Retinal pigment epithelial cell (primary cell): ENCODE measurements at places on chromosomes 13 and 19.

DNA sequence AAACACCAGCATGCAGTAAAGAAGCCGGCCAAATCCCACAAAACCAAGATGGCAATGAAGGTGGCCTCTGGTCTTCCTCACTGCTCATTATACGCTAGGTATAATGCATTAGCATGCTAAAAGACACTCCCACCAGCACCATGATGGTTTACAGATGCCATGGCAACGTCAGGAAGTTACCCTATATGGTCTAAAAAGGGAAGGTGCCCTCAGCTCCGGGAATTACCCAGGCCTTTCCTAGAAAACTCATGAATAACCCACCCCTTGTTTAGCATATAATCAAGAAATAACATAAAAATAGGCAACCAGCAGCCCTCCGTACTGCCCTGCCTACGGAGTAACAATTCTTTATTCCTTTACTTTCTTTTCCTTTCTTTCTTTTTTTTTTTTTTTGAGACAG lies 21.1 kb upstream of the PLEKHF1 start:
- DNase-seq: no peak

- no peak for DNase-seq
These were observed 314.2 kb downstream of the OLFM4 start for GRCh38 chr13:53342623-53343360.

GRCh38 chr13:28166257-28166656 lies 27.9 kb downstream of the PAN3 start:
- no peak for DNase-seq

DNA sequence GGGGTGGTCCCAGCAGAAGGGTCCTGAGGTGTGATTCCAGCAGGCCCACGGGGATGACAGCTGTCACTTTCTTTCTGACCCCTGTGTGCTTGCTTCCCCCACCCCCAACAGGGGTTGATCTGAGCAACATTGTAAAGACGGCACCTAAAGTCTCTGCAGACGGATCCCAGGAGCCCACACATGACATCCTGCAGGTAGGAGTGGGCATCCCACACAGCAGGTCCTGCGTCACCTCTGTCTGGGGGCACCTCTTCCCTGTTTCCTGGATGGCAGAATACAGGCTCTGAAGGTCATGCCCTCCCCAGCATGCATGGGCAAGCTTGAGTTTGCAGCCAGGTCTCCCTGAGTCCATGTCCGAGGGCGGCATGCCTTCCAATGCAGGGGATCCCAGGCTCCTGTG lies 10.5 kb downstream of the ARMC6 start:
- DNase-seq: no peak

- DNase-seq: no peak
These were observed 22.8 kb downstream of the PLIN4 start for GRCh38 chr19:4495471-4495870.

DNA sequence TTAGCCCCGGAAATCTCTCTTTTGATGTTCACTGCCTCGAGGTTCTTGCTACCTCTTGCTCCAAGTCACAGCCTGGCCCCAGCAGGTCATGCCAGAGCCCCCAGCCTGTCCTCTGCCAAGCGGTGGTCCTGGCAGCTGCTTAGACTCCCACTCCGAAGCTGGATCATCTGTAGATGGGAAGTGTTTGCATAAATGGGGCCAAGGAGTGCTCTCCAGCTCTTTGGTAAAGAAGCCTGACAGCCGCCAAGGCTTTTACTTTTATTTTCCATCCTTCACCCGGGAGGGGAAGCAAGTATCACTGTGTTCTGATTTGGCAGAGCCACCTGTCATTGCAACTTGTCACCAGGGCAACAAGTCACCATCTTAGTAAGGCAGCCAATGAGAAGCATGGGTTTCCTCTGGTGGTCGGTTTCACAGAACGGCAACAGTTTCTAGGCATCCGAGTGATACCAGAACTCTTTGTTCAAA lies 10.6 kb upstream of the RETN start:
- no peak for DNase-seq

DNA sequence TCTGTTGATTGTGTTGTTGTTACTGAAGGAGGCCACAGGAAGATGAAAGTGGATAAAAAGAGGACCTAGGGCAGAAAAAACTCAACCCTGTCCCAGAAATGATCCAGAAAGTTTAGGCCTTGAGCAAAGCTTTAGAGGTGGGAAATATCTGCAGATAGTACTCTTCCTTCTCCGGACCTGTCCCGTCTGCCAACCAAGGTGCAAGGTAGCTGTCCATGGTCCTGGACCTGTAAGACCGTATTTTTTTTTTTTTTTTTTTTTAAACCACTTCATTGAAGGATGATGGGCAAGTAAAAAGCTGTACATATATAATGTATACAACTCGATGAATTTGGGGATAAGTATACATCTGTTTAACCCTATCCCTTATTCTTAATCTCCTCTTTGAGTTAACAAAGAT lies 225.9 kb downstream of the OLFM4 start:
- DNase-seq: no peak

DNA sequence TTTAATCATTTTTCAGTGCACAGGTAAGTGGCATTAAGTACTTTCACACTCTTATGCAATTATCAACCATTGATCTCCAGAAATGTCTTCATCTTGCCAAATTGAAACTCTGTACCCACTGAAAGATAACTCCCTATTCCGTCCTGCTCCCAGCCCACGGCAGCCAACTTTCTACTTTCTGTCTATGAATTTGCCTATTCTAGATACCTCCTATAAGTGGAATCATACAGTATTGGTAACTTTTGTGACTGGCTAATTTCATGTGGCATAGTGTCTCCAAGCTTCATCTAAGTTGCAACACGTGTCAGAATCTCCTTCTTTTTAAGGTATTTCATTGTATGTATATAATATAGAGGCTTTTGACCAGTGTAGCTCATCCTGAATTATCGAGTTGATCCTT lies 5.7 kb upstream of the CEACAM18 start:
- DNase-seq: no peak

DNA sequence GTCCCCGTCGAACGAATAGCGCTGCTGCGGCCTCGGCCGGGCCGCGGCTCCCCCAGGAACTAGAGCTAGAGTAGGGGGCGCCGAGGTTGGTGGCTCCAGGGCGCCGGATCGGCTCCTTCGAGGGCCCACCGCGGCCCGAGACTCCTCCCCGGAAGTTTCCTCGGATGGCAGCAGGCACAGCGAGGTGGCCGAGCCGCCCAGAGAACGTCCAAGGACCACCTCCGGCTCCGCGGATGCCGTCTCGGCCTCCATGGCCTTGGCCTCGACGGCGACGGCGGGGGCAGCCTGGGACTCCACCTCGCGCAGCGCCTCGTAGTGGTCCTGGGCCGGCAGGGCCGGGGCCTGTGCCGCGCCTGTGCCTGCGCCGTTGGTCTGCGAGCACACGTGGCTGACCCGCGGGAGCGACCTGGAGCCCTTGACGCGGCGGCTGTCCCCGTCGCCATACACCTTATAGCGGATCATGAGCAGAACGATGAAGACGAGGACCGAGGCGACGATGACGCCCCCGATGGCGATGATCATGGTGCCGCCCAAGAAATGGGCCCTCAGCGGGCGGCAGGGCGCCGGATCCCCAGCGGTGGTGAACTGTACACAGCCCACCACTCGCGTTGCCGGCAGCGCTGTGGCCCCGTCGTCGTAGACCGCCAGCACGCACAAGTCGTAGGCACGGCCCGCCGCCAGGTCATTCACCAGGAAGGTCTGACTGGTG lies 11.8 kb downstream of the IFNL1 start:
- DNase-seq: no peak

- no peak for DNase-seq
These were observed 22.0 kb downstream of the POSTN start for GRCh38 chr13:37576601-37577000.

DNA sequence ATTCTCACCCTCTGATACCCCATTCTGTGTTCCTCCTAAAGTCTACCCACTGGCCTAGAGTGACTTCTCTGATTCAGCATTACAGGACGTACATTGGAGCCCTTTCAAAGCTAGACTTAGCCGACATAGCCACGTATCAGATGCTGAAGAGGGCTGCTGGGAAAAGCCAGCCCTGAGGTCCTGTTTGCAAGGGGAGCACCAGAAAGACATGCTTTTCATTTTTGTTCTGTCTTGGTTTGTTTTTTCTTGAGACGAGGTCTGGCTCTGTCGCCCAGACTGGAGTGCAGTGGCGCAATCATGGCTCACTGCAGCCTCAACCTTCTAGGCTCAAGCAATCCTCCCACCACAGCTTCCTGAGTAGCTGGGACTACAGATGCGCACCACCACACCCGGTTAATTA lies 6.3 kb upstream of the ZSWIM4 start:
- DNase-seq: no peak

DNA sequence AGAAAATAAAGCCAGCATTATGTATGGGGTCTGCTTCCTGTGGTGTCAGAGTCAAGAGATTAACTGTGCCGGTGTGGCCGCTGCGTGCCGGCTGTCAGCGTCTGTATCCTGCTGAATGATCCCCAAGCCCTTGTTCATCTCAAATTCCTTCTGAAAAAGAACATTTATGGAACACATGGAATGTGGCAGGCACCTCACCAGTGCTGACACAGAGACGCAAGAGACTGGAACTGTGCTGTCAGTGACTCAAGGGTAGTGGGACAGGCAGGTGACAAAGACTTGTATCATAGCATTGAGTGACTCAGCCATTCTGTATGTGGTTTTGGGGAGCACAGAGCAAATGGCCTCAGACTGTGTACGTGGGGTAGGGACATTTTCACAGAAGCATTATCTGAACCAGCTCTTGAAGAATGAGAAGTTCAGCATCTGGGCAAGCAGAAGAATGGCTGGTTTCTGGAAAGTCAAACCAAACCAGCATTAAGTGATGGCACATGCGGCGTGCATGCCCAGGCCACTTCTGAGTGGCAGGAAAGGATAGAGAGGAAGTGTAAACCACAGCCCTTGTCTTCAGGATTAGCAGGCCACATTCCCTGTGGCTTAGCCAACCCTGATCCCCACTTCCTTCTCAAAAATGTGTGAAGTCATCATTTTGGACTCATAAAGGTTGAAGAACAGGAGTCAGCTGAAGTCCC lies 54.0 kb upstream of the IRS2 start:
- DNase-seq: peak; percentile 72

DNA sequence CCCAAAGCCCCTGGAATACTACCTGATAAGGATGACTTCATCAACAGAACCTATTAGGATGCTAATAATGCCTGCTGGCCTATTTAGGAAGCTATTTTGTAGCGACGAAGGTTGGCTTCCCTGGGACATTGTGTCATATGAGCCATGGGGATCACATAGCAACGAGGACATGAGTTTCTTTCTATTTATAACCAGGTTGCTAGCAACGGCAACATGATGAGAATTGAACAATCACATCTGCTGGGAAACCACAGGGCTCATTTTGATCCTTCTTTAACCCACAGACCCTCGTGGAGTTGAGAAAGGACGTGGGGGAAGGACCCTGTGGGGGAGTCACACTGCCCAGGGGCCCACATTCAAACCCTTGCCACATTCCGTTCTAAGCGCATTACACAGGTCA lies 172.2 kb downstream of the COL4A1 start:
- no peak for DNase-seq

DNA sequence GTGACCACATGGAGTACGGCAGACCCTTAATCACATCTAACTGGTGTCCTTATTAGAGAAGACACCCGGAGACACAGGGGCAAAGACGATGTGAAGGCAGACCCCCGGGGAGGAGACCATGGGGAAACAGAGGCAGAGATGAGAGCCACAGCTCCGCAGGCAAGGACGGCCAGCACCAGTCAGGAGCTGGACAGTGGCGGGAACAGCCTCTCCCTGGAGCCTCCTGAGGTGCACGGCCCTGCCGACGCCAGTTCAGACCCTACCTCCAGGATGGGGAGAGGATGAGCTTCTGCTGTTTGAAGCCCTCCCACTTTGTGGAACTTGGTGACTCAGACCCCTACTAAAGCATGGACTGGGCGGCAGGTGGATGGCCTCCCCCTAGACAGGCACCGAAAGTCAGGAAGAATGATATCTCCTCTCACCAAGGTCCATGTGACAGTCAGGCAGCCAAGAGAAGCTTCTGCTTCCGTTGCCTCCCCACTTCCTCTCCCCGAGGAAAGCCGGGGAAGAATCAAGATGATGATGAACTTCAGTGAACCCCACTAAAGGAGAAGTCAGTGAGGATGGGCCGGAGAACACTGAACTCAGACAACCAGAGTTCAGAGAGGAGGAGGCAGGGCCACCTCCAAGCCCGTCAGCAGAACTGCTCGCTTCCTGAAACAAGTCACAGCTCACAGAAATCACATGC lies 25.4 kb downstream of the RAB20 start:
- no peak for DNase-seq

DNA sequence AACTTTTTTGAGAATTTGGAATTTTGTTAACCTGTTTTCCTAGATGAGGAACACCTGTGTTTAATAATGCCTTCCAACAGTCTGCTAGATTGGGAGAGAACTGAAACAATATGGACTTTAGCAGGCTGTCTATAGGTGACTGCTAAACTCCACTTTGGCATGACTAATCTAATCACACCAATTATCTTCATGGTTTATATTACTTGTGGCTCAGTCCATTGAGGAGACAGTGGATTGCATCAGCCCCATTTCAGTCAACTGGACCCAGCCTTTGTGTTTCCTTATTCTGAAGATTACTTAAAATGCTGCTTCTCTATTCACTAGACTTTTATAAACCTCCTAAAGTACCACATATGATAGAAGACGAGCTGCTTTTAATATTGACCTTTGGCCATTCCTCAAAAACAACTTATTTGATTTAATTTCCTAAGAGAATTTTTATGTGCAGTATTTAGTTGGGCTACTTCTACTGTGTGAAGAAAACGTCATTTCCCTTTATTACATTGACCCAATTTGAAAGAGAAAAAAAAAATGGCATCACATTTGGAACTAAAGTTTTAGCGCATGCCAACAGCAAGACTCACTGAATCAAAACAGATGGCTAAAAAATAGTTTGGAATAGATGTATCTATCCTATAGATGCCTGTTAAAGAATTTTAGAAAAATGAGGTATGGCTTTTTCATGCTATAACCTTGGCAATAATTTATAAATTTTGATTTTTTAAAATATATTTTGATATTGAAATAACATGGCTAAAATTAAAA lies 295.8 kb downstream of the NDFIP2 start:
- DNase-seq: no peak

GRCh38 chr13:75798353-75799255 lies 162.5 kb downstream of the LMO7 start:
- DNase-seq: no peak

GRCh38 chr19:55344444-55344843 lies 4.8 kb downstream of the KMT5C start:
- no peak for DNase-seq

DNA sequence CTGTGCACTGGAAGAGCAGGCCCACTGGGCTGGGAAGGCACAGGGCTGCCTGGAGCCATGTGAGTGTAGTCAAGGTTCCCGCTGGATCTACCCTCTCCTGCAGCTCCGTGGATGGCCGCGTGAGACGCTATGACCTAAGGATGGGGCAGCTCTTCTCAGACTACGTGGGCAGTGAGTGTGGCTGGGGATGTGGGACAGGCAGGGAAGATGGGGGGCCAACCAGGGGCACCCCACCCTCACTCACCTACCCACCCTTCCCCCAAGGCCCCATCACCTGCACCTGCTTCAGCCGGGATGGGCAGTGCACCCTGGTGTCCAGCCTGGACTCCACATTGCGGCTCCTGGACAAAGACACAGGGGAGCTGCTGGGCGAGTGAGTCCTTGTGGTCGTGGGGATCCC lies 6.1 kb downstream of the WDR83 start:
- DNase-seq: no peak
